ENCODE measurements at places on chromosomes 3 and 15. TPM values are rescaled to one million over a fixed set of nuclear protein-coding genes. Genes with fewer than 3 reads are reported as not detected.

Gene TLR9
- polyA plus RNA-seq = 0.19 TPM

Gene A4GNT
- polyA plus RNA-seq = not detected

Gene ASB14
- 0.91 TPM for polyA plus RNA-seq

Gene DPPA2
- not detected for polyA plus RNA-seq

DNA sequence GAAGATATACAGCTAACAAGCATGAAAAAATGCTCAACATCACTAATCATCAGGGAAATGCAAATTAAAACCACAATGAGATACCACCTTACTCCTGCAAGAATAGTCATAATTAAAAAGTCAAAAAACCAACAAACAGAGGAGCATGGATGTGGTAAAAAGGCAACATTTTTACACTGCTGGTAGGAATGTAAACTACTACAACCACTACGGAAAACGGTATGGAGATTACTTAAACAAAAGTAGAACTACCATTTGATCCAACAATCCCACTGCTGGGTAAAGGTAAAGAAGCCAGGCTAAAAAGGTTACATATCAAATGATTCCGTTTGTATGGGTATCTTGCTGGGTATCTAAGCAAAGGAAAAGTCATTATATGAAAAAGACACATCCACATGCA, 53.8 kb downstream of the STAG1 start:
- DNase-seq = no peak

DNA sequence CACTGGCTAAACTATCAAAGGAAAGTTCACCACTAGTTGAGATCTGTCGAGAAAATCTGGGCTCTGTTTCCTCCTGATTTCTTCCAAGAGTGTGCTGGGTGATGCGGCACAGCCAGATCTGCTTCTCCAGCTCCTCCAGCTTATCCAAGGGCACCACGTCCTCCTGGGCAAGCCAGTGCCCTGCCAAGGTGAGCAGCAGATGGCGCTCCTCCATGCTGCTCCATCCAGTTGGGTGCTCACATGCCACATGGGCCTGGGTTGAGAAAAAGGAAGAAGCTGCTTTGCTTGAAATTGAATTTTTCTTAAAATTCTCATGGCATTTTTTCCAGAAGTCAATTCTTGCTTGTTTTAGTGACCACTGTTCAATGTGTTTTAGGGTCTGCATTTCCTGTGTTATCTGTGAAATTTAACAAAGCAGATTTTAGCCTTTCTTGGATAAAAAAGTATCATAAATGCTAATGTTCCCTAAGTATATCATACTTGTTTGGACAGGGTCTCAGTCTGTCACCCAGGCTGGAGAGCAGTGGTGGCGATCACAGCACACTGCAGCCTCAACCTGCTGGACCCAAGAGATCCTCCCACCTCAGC, 47.3 kb downstream of the EIF3J start:
- DNase-seq = no peak

DNA sequence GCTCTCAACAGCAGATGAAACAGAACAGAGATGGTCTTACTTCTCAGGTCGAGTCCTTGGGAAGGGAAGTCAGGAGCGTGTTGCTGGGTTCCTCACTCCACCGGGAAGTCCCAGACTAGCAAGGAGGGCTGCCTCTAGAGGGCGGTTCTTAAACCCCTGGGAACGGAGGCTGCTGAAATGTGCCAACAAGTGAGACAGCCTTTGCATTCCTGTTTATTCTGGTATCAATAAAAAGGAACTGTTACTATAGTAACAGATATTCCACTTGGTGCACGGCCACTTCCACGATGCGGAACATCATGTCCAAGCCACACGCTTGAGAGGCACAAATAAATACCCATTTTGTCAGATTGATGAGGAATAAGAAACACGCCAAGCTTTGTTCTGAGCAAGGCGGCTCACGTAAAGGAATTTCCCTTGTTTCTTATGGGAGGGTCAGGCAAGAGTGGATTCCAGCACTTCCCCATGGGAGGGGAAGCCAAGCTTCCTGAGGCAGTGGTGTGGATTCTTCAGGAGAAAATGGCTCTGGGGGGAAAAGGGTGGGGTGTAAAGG, at the start of gene FAM107A:
FAM107A (minus strand) TSS at position 123 of the 553 bp plus-strand sequence. CDS start 7,531 bp downstream, outside the sequence.
- peak; percentile 62 for DNase-seq

DNA sequence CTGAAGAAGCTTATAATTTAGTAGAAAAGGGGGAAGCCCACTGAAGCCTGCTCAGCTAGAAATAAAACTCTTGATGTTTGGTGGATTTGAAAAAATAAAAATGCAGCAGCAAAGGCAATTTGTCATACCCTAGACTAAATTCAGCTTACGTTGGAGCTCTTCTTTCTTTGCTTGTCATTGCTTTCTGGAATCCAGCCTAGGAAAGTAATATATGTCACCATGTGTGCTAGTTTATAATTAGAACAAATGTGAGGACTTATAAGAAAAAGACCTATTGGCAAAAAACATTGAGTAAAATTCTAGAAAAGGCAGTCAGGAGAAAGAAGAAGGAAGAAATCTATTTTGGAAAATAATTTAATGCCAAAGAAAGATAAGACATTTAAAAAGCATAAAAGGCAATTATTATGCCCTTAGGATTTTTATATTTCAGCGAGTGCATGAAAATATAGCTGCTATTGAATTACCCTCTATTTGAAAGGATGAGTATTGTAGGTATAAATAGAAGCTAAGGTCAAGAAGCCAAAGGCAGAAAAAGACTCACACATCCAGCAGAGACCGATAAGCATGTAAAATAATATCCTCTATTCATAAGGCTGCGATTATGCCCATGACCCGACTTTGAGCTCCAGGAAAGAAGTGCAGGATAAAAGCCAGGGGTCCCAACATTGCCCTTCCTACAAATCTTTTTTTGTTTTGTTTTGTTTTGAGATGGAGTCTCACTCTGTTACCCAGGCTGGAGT, 10.6 kb upstream of the BTBD1 start:
- DNase-seq = peak; percentile 44

DNA sequence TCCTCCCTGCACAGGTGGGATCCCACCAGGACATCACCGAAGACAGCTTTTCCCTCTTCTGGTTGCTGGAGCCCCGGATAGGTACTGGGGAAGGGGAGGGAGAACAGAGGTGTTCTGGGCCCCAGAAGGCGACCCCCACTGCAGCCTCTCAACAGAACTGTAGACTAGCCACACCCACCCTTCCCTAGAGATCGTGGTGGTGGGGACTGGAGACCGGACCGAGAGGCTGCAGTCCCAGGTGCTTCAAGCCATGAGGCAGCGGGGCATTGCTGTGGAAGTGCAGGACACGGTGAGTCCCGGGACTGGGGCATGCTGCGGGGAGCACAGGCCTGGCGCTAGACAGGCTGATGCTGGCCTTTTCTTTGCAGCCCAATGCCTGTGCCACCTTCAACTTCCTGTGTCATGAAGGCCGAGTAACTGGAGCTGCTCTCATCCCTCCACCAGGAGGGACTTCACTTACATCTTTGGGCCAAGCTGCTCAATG, 809 bp downstream of the NDUFAF3 start:
- peak; percentile 27 for DNase-seq

DNA sequence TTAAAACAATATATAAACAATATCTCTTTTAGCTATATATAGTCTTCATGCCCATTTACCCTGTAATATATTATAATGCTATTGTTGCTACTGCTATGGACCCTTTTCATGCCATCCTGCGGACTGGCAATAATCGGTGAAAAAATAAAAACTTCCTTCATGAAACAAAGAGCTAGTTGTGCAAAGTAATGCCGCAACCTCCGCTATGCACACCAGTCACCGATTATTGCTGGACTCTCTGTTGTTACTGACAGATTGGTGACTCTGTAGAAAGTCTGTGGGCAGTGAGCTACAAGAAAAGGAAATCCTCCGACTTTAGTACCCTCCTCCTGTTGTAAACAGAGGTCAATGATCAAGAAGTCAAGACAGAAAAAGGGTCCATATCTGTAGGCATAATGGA, 17.9 kb upstream of the ICE2 start:
- no peak for DNase-seq

- DNase-seq = peak; percentile 76
These were observed 27.9 kb upstream of the SLC6A6 start for GRCh38 chr3:14374444-14374883.

GRCh38 chr3:61132062-61132461, 119.2 kb downstream of the FHIT start:
- DNase-seq = no peak

DNA sequence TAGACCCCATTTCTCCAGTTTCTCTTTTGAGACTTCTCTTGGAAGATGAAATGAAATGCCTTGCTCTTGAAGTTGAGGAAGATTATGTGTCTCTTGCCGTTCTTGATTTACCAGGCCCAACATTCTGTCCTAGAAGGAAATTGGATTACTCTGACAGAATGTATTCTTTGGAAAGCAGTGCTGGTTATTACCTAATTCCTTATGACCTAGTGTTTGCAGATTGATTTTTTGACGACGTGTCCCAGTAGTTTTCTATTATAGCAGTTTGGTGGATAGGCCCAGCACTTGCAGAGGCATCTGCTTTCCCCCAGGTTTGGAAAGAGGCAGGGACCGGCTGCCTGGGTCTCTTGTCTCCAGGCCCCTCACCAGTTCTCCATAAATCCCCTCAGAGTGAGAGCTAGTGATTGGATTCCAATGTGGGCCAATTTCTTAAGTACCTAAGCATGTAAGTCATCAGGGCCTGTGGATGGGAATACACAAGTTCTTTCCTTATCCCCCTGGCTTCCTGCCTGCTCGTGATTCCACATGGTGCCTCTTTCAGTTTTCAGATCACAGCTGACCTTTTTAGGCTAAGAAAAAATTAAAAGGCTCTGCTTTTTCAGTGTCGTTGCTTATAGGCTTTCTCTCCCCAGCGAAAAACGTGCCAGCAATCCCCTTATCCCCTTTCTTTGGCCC, 50.2 kb downstream of the EPHB3 start:
- peak; percentile 96 for DNase-seq

- DNase-seq = peak; percentile 14
These were observed 83.4 kb upstream of the NANOGP8 start for GRCh38 chr15:35168464-35168863.

GRCh38 chr15:77982127-77982490, 95.4 kb downstream of the TBC1D2B start:
- no peak for DNase-seq

DNA sequence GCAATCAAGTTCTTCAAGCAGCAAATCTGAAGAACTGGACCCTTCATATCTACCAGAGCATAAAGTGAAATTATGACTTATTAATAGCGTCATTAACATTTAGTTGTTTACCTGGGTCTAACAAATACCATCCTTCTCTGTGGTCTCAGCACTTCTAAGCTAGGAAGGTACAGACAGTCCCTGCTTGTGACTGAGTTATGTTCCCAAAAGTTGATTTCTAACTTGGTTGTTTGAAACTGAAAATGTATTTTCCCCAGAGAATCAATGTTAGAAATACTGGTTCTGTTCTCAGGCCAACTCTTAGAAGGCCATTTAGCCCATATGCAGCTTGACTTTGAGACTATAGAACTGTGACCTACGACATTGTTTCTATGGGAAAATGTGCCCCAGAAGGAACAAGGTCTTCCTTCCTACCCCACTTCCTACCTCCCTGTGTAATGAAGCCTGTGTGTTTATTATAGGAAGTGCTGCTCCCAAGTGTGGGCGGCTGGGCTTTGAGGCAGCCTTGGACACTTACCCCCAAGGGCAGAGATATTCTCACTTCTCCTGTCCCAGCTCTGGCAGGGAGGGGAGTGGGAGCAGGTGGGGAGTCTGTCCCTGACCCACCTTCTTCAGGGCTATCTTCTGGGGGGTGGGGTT, 12.2 kb upstream of the MAPK6 start:
- DNase-seq = peak; percentile 15

DNA sequence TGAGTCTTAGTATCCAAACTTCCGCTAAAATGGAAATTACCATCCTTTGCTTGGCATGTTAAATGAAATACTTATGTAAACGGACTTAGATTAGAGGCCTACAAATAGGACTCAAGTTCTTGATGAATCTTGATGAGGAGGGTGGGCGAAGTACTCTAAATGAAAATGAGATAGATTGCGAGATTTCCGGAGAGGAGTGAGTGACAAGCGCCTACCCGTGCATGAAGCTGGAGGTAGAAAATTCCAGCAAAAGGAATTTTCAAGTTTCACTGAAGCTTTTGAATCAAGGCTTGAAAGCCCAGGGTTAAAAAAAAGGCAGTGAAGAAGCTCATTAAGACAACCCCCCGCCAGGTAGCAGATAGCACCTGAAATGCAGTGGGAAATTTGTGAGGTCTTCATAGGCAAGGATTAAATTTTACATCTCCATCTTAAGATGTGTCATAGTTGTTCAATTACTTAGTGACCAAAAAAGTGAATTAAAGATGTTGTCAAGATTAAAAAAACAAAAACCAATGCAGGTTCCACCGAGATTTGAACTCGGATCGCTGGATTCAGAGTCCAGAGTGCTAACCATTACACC, 655 bp upstream of the RAB11A start:
- peak; percentile 17 for DNase-seq

DNA sequence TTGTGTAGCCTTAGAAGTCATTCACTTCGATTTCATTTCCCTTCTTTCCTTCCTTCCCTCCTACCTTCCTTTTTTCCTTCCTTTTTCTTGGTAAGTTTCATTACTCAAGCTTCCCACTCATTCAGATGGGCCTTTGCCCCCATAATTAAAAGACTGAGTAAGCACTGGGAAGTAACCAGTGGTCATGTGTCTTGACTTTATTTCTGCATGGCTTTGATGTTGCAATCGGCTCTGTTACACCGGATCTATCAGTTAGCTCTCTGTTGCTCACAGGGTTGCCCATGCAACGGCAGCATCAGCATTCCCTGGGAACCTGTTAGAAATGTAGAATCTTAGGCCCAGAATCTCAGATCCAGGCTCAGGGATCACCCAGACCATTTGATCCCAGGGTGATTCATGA, 25.6 kb upstream of the LARS2 start:
- DNase-seq = peak; percentile 34

DNA sequence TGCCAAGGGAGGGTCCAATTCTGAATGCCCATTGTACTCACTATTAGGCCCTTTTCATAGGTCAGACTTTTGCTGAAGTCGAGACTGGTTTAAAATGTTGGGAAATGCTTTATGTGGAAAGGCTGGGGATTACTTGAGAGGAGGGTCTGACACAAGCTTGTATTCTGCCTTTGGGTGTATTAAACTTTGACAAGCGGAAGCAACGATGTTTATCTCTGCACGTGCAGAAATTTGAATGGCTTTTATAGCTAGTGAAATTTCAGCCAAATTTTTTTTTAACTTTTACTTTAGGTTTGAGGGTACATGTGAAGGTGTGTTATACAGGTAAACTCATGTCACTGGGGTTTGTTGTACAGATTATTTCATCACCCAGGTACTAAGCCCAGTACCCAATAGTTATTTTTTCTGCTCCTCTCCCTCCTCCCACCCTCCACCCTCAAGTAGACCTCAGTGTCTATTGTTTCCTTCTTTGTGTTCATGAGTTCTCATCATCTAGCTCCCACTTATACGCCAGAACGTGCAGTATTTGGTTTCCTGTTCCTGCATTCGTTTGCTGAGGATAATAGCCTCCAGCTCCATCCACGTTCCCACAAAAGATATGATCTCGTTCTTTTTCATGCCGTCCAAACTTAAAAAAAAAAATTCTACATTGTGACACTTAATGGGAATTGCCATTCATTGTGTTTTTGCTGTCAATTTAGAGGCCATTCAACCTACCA, 223.0 kb upstream of the BHLHE40 start:
- DNase-seq = no peak

- peak; percentile 94 for DNase-seq
These were observed 38.2 kb upstream of the RHO start for GRCh38 chr3:129490273-129490675.

GRCh38 chr3:71142441-71143161, 440.9 kb downstream of the FOXP1 start:
- peak; percentile 62 for DNase-seq

GRCh38 chr3:50518436-50518835, 15.0 kb upstream of the CACNA2D2 start:
- no peak for DNase-seq

- DNase-seq = no peak
These were observed 26.9 kb upstream of the CACNA2D2 start for GRCh38 chr3:50530001-50530970.

GRCh38 chr3:158789592-158789991, 12.3 kb upstream of the MFSD1 start:
- peak; percentile 79 for DNase-seq
